Hematopoietic multipotent progenitor cell treated with erythropoietin and hydrocortisone succinate and interleukin-3 and kit ligand, for 6 days (in vitro differentiated cells): ENCODE measurements at places on chromosomes 3 and 15.

- peak; percentile 78 for DNase-seq
Observed at GRCh38 chr3:50542177-50543034, 25.1 kb downstream of the C3orf18 start.

- no peak for DNase-seq
Observed at GRCh38 chr15:74470631-74471395, 9.9 kb upstream of the UBL7 start.

GRCh38 chr15:65805019-65805745 lies 13.1 kb upstream of the DENND4A start:
- DNase-seq: peak; percentile 94

- DNase-seq: no peak
Observed at GRCh38 chr3:55094676-55095075, 166.8 kb upstream of the LRTM1 start.

DNA sequence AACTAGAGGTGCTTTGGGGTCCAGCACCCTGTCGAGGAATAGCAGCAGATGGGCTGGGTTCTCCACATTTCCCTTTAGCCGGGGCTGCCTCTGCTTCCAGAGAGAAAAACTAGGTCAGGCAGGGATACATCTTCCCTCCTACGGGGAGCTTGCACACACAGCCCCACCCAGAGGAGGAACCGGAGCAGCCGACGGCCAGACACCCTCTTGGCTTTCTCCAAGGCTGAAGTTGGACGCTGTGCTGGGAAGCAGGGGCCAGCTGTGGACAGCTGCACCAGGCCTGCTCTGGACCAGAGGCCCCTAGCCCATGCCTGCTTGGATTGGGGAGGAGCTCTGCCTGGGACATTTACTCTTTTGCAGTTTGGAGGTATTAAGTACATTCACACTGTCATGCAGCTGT lies 44.7 kb upstream of the NR2C2 start:
- no peak for DNase-seq

DNA sequence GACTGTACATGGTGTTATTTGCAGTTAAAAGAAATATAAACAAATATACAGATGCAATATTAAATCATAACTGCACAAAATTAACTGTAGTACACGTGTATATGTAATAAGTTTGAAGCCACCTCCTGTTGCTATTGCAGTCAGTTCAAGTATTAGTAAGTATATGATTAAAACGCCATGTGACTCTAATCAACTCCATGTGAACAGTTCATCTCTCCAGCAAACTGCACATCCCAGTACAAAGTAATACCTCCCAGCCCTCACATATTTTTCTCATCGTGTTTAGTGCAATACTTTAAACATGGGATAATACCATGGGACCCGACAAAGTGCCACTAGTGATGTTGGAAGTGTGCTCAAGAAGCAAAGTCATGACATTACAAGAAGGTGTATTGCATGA lies 34.6 kb downstream of the PDCD10 start:
- DNase-seq: no peak

- no peak for DNase-seq
Observed at GRCh38 chr15:61750271-61751084, 309.8 kb downstream of the VPS13C start.

DNA sequence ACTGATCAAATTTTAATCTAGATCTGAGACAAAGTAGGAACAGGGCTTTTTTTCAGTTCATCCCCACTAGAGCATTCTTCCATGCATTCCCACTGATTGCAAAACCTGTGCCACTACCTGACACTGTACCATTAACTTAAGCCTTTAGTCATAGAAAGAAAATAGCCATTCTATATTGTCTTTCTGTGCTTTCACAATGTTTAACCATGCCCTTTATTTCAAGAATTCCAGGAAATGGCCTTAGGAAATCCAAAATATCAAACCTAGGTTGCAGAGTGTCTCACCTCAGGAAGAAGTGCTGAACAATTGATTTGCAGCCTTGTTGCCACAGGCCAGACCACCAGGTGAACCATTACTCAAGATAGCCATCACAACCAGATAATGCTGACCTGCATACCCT lies 56.2 kb upstream of the TGFBR2 start:
- no peak for DNase-seq

GRCh38 chr3:53555068-53555588 lies 60.7 kb downstream of the CACNA1D start:
- no peak for DNase-seq

DNA sequence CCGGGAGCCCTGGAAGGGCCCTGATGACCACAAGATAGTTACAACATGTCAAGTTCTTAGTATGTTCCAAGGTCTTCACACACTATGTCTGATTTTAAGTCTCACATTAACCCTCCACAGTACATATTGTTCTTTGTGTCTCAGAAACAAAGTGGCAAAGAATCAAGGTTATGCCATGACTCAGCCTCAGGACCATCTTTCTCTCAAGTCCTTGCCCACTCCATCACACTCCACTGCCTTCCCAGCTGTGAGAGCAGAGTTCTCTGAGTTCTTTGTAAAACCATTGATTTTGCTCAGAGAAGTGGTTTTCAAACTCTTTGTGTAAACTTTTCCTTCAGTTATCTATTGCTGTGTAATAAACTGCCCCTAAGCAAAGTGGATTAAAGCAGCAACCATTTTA lies 67.9 kb upstream of the C3orf80 start:
- no peak for DNase-seq

DNA sequence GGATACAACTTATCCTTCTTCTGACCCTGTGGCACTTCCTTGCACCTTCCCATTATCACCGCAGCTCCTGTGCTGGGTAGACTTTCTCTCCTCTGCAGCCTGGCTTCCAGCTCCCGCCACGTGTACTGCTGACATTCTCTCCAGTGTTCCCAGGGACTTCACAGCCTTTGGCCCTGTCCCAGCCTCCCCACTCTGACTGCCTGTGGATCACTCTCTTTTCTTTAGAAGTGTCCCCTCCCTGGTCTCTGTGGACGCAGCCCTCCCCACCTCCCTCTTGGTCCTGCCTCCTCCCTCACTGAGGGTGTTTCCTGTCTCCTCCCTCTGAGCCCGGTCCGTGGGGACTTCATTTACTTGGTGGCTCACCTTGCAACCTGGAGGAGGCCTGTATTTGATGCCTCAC lies 17.4 kb downstream of the PDIA5 start:
- no peak for DNase-seq

GRCh38 chr3:47008851-47009224 lies 29.4 kb downstream of the NBEAL2 start:
- no peak for DNase-seq

DNA sequence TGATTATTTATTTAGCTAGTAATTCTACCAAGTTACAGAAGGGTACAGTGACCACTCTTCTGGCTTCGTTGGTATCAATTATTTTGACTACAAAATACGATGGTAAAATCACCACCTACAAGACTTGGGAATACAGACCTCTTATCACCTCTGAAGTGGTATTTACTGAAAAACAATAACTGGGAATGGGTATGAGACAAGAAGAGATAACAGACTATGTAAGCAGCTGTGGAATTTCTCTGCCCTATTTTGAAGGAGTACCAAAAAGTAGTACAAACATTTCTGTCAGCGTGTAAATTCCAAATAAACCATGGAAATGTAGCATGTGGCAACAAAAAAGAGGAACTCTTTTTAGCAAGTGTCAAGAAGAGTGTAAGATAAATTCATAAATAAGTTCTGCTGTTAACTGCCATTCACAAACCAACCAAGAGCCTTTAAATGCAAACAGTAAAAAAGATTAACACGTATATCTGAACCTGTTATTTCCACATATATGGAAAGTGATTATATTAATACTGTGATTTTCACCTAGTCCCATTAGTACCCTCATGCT lies 77.0 kb upstream of the SLC12A8 start:
- no peak for DNase-seq

- peak; percentile 56 for DNase-seq
Observed at GRCh38 chr3:61530355-61530754, 31.0 kb upstream of the PTPRG start.

DNA sequence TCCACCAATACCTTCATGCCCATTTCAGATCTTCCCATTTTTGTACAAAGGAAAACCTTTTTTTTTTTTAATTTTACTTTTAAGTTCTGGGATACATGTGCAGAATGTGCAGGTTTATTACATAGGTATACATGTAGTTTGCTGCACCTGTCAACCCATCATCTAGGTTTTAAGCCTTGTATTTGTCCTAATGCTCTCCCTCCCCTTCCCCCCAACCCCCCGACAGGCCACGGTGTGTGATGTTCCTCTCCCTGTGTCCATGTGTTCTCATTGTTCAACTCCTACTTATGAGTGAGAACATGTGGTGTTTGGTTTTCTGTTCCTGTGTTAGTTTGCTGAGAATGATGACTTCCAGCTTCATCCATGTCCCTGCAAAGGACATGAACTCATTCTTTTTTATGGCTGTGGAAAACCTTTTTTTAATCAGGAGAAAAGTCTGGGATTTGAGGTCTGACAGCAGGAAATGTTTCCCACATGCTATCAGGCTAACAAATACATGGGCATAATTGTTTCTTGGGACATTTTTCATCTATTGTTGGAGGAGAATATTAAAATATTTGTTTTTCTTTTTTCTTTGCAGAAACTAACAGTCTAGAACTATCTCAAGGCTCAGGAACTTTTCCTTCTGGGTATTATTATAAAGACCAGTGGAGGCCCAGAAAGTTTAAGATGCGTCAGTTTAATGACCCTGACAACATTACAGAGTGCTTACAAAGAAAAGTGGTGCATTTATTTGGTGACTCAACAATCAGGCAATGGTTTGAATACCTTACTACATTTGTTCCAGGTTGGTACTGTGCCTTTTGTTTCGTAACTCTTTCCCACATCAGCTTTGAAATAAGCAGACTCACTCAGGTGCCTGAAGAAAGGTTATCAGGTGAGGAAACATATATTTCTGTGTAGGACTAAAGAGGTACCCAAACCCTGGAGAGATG lies 32.8 kb upstream of the NFKBIZ start:
- no peak for DNase-seq

DNA sequence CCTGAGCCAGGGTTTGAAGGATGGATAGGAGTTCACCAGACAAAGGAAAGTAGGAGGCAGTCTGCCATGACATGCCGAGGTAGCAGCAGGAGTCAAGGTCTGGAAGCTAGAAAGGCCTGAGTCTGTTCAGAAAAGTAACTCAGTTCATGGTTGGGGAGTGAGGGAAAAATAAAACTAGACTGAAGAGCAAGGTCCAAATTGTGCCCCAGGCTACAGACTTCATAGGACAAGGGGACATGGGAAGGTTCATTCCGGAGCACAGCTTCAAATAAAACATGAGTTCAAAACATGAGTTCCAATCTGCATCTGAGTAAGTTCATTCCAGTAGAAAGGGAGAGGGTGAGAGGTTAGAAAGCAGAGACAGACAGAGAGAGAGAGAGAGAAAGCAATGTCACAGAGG lies 39.7 kb downstream of the BFSP2 start:
- DNase-seq: no peak

DNA sequence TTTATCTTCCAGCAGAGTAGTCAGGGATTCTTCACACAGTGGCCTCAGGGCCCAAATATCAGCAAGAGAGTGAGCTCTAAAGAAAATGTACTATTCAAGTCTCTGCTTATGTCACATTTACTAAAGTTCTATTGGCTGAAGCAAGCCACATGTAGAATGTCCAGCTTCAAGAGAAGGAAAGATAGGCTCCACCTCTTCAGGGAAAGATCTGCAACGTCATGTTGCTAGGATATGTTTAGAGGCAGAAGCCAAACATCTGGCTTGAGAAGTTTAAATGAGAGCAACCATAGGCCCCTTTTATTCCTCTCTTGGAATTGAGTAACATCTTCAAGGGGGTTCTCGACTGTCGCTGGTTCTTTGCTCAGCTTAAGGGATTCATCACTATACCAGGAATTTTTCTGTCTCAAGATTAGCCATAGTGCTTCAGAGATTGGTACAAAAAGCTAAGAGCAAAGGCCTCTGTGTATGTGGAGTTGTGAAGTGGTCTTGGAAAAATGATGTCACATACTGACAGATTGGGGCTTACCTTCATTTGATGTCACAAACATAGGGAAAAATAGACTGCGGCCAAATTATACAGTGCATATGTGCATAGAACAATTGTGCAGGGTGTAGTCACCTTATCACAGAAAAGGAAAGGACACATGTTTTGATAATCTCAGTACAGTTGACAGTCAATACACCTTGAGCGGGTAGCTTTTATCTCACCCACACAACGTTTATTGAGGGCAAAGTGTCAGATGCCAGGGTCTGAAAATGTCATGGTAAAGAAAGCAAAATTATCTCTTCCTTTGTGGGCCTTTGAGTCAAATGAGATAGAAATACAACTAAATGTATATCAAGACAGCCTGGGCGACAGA lies 11.3 kb upstream of the THRB start:
- DNase-seq: peak; percentile 88

DNA sequence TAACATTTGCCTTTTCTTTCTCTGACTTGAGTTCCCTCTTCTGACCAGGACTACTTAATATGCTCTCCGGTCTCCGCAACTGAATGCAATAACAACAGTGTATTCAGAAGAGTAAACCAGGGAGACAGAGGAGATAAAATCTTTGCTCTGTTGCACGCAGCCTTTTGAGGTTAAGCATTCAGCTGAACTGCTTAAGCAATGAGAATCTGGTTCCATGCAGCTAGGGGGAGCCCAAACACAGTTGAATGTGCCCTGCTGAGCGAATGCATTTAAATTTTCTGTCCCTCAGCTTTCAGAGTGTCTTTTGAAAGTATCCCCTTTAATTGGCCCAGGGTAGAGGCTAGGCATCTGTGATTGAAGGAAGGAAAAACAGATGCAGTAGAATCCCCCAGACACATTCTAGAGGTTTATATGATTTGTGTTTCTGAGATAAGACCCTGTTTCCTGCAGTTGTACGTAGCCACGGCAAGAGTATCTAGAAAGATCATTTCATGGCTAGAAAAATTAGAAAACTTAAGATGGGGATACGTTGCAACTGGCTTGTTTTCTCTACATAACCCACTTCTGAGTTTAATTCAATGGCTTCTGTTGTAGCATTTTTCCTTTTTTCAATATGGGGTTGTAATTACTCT lies 309.6 kb downstream of the TUSC7 start:
- peak; percentile 82 for DNase-seq

GRCh38 chr3:34925851-34926250 lies 713.5 kb upstream of the ARPP21 start:
- no peak for DNase-seq

GRCh38 chr3:39103791-39104552 lies 3.5 kb downstream of the GORASP1 start:
- no peak for DNase-seq

- DNase-seq: no peak
Observed at GRCh38 chr15:99686290-99686689, 46.9 kb downstream of the LYSMD4 start.

DNA sequence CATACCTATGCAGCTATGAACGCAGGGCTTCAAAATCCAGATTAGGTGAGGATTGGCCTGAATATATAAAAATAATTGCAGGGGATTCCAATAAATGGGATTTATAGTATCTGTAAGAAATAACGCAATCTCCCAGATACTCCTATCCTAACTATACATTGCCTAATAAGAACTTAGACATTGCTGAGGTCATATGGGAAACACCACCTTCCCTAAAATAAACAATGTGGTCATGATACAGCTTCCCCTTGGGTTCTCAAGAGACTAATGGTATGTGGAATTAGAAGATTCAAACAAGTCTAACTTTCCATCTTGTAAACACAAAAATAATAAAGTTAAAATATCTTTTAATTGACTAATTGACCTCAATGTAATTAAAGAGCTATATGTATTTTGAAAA lies 28.2 kb downstream of the UBE3A start:
- DNase-seq: no peak

- DNase-seq: no peak
Observed at GRCh38 chr15:73345658-73346057, 23.1 kb downstream of the HCN4 start.

GRCh38 chr3:61172203-61172602 lies 79.0 kb downstream of the FHIT start:
- DNase-seq: no peak
